Suprapubic skin (tissue), 4 donors: ENCODE measurements at places on chromosomes 6 and 20.
A peak's percentile ranks its signal among the peaks of the same experiment; 100 is the strongest.

DNA sequence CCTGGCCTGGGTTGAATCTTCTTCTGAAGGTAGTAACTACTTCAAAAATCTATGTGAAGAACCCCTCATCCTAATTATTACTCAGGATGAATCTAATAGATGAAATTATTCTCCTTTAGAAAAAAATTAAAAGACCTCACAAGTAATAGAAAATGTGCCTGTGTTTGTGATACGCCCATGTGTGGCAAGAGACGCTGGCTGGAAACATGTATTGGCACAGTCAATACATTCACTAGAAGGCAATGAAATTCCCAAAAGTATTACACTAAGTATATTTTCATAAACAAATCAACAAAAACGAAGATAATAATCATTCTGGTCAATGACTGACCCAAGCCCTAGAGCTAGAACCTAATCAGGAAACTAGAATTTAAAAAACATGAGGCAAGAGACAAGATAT, 64.0 kb downstream of the B4GALT5 start:
- H3K4me1 ChIP-seq, result no peaks in the 10 kb centered on the region
- DNase-seq, result no peak
- no peak overlapping the region for H3K27ac ChIP-seq
- H3K36me3 ChIP-seq, result peaks cover 73% of the 10 kb centered on the region

GRCh38 chr20:21109144-21109543, 3.0 kb upstream of the LINC00237 start:
- no peak overlapping the region for H3K27ac ChIP-seq
- DNase-seq, result no peak
- H3K4me3 ChIP-seq, result no peak overlapping the region

DNA sequence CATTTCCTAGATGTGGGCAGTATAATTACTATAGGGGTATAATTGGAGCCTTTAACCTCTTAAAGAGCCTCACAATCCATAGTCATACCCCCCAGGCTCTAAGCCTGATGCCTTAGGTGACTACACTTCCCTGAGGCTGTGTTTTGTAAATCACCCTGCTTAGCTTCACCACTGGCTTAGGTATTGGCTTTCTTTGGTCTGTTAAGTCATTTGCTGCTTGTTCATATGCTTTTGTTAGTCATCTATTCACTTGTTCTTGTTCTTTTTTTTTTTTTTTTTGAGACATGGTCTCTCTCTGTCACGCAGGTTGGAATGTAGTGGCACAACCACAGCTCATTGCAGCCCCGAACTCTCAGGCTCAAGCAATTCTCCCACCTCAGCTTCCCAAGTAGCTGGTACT, 26.7 kb downstream of the KAT14 start:
- no peak overlapping the region for H3K4me3 ChIP-seq
- H3K27ac ChIP-seq, result no peak overlapping the region
- peaks cover 52% of the 10 kb centered on the region for H3K36me3 ChIP-seq
- DNase-seq, result no peak
- no peaks in the 10 kb centered on the region for H3K27me3 ChIP-seq

DNA sequence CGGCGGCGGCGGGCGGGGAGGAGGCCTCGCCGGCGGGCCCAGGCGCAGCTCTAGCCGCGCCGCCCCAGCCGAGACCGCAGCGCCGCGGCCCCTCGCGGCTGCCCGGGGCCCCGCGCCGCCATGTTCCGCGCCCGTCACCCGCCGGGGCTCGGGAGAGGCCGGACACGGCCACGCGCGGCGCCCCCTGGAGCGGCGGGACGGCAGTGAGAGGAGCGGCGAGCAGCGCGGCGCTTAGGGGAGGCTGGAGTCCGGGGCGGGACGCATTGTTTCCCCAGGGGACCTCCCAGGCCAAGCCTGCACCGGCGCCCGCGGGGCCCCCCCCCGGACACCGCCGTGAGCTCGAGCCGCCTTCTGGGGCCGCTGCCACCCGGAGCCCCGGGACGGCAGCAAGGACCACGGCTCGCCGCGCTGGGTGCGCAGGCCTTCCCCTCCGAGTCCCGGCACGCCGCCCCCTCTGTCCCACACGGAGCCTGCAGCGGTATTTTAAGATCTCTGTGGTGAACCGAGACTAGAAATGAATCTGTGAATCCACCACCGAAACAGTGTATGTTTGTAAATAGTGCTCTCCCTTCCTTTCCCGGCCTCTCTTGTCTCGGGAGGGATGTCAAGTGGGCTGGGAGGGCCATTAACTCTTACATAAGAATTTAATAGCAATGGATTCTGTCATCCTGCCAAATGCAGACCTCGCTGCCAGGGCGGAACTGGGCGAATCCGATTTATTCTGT, 424 bp upstream of the KIF13A start:
- peaks cover 43% of the 10 kb centered on the region for H3K4me1 ChIP-seq
- H3K27ac ChIP-seq, result peak overlapping the region; percentile 98
- no peaks in the 10 kb centered on the region for H3K27me3 ChIP-seq
- H3K4me3 ChIP-seq, result peak overlapping the region; percentile 91
- peak; percentile 86 for DNase-seq

- no peaks in the 10 kb centered on the region for H3K27me3 ChIP-seq
- no peak for DNase-seq
- peaks cover 14% of the 10 kb centered on the region for H3K4me1 ChIP-seq
- H3K4me3 ChIP-seq, result no peak overlapping the region
- H3K36me3 ChIP-seq, result no peaks in the 10 kb centered on the region
- no peak overlapping the region for H3K27ac ChIP-seq
These were observed 8.0 kb downstream of the NCOA3 start for GRCh38 chr20:47509685-47510084.

- no peak overlapping the region for H3K4me3 ChIP-seq
- H3K36me3 ChIP-seq, result no peaks in the 10 kb centered on the region
- H3K27me3 ChIP-seq, result no peaks in the 10 kb centered on the region
- H3K27ac ChIP-seq, result no peak overlapping the region
- DNase-seq, result no peak
- H3K4me1 ChIP-seq, result peaks cover 11% of the 10 kb centered on the region
These were observed 55.0 kb downstream of the FILIP1 start for GRCh38 chr6:75438442-75439116.

DNA sequence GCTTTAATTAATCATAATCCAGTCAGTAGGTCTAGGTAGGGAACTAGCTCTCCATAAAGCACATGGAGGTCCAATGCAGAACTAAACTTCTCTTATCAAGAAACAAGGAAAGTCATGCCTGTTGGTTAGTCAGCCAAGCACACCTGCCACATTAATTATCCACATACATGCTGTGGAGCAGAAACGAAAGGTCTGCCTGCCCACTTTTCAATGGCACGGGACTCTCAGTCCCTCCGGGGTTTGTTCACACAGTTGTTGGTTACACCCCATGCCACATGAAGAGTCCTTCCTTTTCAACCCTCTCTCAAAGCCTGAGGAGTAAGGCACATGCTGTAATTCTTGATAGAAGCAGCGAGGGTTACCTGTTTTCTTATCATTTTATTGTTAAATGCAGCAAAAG, 1096.4 kb upstream of the MAP3K7 start:
- DNase-seq, result no peak
- H3K36me3 ChIP-seq, result no peaks in the 10 kb centered on the region
- no peak overlapping the region for H3K27ac ChIP-seq
- H3K4me1 ChIP-seq, result no peaks in the 10 kb centered on the region

GRCh38 chr6:168363302-168363701, 43.7 kb upstream of the DACT2 start:
- no peaks in the 10 kb centered on the region for H3K4me1 ChIP-seq
- H3K27ac ChIP-seq, result no peak overlapping the region
- no peak overlapping the region for H3K4me3 ChIP-seq
- H3K36me3 ChIP-seq, result no peaks in the 10 kb centered on the region
- H3K27me3 ChIP-seq, result peaks cover 3% of the 10 kb centered on the region

- no peak overlapping the region for H3K4me3 ChIP-seq
- H3K27ac ChIP-seq, result no peak overlapping the region
- no peaks in the 10 kb centered on the region for H3K36me3 ChIP-seq
- H3K27me3 ChIP-seq, result no peaks in the 10 kb centered on the region
- no peak for DNase-seq
These were observed 42.2 kb upstream of the SMAP1 start for GRCh38 chr6:70625436-70625835.

GRCh38 chr6:32087574-32088486, 21.3 kb downstream of the TNXB start:
- H3K36me3 ChIP-seq, result no peaks in the 10 kb centered on the region
- no peaks in the 10 kb centered on the region for H3K27me3 ChIP-seq
- DNase-seq, result peak; percentile 88
- peak overlapping the region; percentile 68 for H3K27ac ChIP-seq

DNA sequence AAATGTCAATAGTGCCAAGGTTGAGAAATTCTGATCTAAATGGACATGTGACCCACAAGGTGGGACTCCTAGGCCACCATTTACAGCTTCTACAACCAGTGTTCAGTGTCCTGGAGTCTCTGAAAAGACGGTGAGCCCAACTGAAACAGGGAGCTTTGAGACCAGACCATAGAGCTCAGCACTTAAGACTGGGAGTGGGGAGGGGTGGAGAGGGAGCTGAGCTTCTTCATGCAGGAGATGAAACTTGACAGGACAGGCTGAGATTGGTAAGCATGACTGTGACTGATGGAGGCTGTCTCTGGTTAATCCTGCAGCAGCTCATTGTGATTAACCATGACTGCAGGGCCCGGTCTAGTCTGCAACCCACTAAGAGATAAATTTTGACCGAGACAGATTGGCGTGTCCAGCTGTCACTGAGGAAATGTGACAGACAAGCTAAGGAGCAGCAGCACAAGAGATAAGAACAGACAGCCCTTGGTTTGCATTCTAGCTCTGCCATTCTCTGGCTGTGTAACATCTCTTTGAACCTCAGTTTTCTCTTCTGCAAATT, 1.4 kb upstream of the AAR2 start:
- no peak overlapping the region for H3K27ac ChIP-seq
- peaks cover 6% of the 10 kb centered on the region for H3K36me3 ChIP-seq
- DNase-seq, result no peak
- H3K4me1 ChIP-seq, result peaks cover 22% of the 10 kb centered on the region
- H3K4me3 ChIP-seq, result no peak overlapping the region
- no peaks in the 10 kb centered on the region for H3K27me3 ChIP-seq

DNA sequence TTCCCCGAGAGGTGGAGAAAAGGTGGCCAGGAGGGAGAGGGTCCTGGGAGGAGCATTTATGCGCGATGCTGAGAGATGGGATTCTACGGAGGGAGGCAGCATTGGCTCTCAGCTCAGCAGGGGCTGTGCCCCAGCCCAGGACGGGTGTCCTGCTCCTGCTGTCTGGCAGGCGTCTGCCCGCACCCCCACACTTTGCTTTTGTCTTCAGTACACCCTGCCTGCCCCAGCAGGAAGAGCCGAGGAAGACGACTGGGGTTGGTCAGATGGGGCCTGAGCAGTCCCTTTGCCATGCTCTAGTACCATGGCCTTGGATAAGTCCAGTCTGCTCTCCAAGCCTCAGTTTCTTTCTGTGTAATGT, 68.5 kb downstream of the TCP11 start:
- H3K27ac ChIP-seq, result no peak overlapping the region
- no peaks in the 10 kb centered on the region for H3K27me3 ChIP-seq
- H3K4me3 ChIP-seq, result no peak overlapping the region
- DNase-seq, result no peak

- no peaks in the 10 kb centered on the region for H3K4me1 ChIP-seq
- no peak overlapping the region for H3K27ac ChIP-seq
- DNase-seq, result no peak
- H3K36me3 ChIP-seq, result no peaks in the 10 kb centered on the region
- H3K4me3 ChIP-seq, result no peak overlapping the region
These were observed 627.4 kb upstream of the CITED2 start for GRCh38 chr6:140001821-140002341.

GRCh38 chr6:34157236-34157830, 11.4 kb upstream of the GRM4 start:
- peaks cover 10% of the 10 kb centered on the region for H3K4me1 ChIP-seq
- peaks cover 38% of the 10 kb centered on the region for H3K27me3 ChIP-seq
- no peaks in the 10 kb centered on the region for H3K36me3 ChIP-seq
- no peak overlapping the region for H3K4me3 ChIP-seq
- DNase-seq, result peak; percentile 13

- H3K27me3 ChIP-seq, result no peaks in the 10 kb centered on the region
- H3K4me1 ChIP-seq, result peaks cover 4% of the 10 kb centered on the region
- DNase-seq, result no peak
These were observed 22.1 kb upstream of the RALGAPA2 start for GRCh38 chr20:20734475-20734948.

DNA sequence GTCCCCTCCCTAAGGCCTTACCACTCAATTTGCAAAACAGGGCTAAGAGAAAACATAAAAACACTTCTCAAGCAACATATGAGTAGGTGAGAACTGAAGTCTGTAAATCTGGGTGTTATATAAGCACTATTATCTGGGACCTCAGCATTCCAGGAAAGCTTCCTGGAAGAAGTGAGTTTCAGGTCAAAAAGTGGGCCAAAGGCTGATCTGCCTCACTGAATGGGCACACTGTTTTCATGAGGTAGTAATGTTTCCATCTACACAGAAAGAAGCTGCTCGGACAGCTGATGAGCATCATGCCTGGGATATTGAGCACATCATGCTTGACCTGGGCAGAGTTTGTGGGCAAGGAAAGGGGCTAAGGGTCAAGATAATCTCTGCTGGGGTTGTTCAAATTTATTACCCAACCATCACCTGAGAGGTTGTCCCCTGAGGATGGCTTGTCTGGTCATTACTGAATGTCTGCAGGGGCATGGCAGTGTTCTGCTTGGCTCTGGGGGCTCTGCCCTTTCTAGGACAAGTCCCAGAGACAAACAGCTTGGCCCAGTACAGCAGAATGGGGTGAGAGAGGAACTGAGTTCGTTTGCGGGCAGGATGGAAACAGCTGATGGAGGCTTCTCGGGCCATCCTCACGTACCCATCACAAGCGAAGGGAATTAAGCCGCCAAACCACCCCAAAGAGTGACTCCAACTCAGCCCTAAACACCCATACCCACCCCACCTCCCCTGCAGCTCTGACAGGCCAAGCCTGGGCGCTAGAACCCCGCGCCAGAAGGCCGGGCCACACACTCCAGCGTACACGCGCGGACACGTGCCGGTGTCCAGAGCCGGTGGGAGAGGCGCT, 1.2 kb upstream of the SYNJ2 start:
- no peaks in the 10 kb centered on the region for H3K36me3 ChIP-seq
- H3K27me3 ChIP-seq, result no peaks in the 10 kb centered on the region
- peak overlapping the region; percentile 72 for H3K4me3 ChIP-seq
- DNase-seq, result peak; percentile 55
- peaks cover 28% of the 10 kb centered on the region for H3K4me1 ChIP-seq

DNA sequence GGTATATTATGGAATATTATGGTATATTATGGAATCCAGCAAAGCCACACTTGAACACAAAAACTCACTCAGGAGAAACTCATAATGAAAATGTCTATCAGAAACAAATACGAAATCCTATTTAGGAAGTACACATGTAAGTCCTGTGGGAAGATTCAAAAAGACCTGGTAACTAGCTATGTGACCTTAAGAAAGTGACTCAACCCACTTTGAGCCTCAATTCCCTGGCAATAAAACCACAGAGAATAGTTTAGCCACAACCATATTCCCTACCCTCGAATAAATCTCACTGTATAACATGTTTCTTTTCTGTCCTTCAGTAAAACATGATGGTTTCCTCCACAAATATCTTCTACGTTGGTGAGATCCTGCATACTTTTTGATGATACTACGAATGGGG, 56.4 kb downstream of the ZMYND8 start:
- no peaks in the 10 kb centered on the region for H3K27me3 ChIP-seq
- no peak for DNase-seq
- H3K36me3 ChIP-seq, result peaks cover 38% of the 10 kb centered on the region
- H3K27ac ChIP-seq, result no peak overlapping the region
- no peak overlapping the region for H3K4me3 ChIP-seq
